Esophagus muscularis mucosa (tissue), 4 donors: ENCODE measurements at places on chromosomes 2 and 18. TPM values are rescaled to one million over a fixed set of nuclear protein-coding genes. Genes with fewer than 3 reads are reported as not detected.

- no peaks in the 10 kb centered on the region for H3K4me1 ChIP-seq
- H3K27ac ChIP-seq: no peak overlapping the region
- H3K36me3 ChIP-seq: no peaks in the 10 kb centered on the region
Observed at GRCh38 chr2:227033471-227034148, 130.4 kb downstream of the COL4A4 start.

DNA sequence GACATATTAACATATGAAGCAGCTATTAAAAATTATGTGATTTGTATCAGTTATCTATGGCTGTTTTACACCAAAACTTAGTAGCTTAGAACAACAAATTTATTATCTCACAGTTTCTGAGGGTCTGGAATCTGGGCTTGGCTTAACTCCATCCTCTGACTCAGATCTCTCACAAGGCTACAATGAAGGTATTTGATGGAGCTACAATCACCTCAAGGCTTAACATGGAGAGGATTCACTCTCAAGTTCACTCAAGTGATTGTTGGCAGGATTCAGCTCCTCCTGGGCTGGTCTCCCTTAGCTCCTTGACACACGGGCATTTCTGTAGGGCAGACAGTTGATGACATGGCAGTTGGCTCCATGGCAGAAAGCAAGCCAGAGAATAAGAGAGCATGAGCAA, 133.0 kb upstream of the SLC14A2 start:
- H3K27ac ChIP-seq: no peak overlapping the region
- no peak overlapping the region for H3K4me3 ChIP-seq
- no peaks in the 10 kb centered on the region for H3K27me3 ChIP-seq
- peaks cover 6% of the 10 kb centered on the region for H3K4me1 ChIP-seq
- no peaks in the 10 kb centered on the region for H3K36me3 ChIP-seq

DNA sequence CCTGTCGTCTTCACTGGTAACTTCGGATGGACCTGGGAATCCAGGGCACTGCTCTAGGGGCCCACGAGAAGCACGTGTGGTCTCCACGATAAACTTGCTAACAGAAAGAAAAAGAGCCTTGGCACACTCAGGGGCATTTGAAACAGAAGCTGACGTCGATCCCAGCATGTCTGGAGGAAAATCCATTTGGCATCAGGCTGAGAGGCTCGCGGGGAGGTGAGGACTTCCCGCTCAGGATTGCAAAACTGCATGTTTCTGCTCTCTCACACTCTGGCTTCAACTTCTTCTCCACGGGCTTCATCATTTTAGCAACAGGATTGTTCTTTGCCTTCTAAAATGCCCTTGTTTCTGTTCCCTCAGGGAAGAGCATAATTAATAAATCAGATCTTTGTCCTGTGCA, 181.7 kb upstream of the COPS8 start:
- H3K4me1 ChIP-seq: no peaks in the 10 kb centered on the region
- H3K4me3 ChIP-seq: no peak overlapping the region
- no peaks in the 10 kb centered on the region for H3K27me3 ChIP-seq
- H3K27ac ChIP-seq: no peak overlapping the region
- DNase-seq: peak; percentile 55

GRCh38 chr18:11040359-11040758, 109.0 kb downstream of the PIEZO2 start:
- no peaks in the 10 kb centered on the region for H3K4me1 ChIP-seq
- no peak overlapping the region for H3K4me3 ChIP-seq
- DNase-seq: no peak
- H3K27me3 ChIP-seq: no peaks in the 10 kb centered on the region

- peak overlapping the region; percentile 26 for H3K27ac ChIP-seq
- H3K27me3 ChIP-seq: no peaks in the 10 kb centered on the region
- H3K4me3 ChIP-seq: no peak overlapping the region
Observed at GRCh38 chr2:109447251-109447661, 166.5 kb downstream of the SEPTIN10 start.

- DNase-seq: no peak
- no peaks in the 10 kb centered on the region for H3K36me3 ChIP-seq
Observed at GRCh38 chr2:9681427-9681817, 50.6 kb upstream of the YWHAQ start.

- peaks cover 7% of the 10 kb centered on the region for H3K4me1 ChIP-seq
- H3K27me3 ChIP-seq: no peaks in the 10 kb centered on the region
- no peak overlapping the region for H3K27ac ChIP-seq
Observed at GRCh38 chr2:233442028-233442310, 87.7 kb downstream of the DGKD start.

DNA sequence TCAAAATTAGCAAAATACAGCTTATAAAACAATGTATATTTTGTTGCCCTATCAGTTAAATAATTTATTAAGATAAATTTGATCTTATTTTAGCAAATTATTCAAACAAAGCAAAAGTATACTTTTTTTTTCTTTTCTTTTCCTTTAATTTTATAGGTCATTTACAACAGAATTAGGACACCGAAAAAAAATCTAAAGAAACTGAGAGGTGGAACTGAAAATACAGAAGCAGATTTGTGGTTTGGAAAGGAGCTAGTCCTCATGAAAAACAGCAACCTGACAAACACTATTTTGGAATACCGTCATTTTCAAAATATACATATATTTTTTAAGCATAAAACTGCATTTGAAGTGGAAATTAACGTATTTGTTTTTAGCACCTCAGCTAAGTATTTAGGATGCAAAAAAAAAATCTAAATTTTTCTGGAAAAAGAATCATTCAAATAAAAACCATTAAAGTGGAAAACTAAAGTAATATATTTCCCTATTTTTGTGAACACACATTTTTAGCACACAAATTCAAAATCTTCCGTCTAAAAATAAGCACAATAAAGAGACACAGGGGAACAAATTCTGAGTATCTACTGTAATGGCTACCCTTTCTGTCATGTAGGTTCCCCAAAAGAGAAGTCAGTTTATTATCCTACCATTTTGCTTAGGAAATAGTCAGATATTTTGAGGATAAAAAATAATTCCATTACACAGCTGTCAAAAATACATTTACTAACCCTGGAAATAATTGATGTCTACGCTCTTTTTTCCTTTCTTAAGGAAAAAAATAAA, 2.7 kb downstream of the CCDC88A start:
- no peaks in the 10 kb centered on the region for H3K27me3 ChIP-seq
- H3K4me3 ChIP-seq: peak overlapping the region; percentile 67
- H3K4me1 ChIP-seq: peaks cover 34% of the 10 kb centered on the region

- H3K4me1 ChIP-seq: no peaks in the 10 kb centered on the region
- H3K27me3 ChIP-seq: no peaks in the 10 kb centered on the region
- H3K4me3 ChIP-seq: no peak overlapping the region
Observed at GRCh38 chr18:61690418-61691138, 202.2 kb downstream of the RNF152 start.

DNA sequence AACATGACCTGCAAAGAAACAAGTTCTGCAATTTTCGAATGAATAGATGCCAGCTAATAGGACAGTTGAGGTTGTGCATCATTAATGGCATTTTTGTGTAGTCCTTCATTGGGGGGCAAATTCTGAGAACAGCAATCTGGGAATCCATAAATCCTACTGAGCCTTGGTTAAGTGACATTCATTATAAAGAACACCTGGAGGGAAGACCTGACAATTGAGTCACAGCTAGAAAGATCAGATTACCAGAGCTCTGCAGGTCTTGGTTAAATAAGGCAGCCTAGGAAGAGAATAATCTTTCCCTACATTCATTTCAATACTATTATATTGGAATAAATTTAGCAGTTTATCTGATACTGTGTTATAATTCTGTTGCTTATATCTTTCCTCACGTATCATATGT, 14.3 kb downstream of the KCNH7 start:
- H3K27me3 ChIP-seq: no peaks in the 10 kb centered on the region
- H3K36me3 ChIP-seq: no peaks in the 10 kb centered on the region
- no peak overlapping the region for H3K4me3 ChIP-seq
- DNase-seq: no peak
- no peak overlapping the region for H3K27ac ChIP-seq
- no peaks in the 10 kb centered on the region for H3K4me1 ChIP-seq

- peak; percentile 87 for DNase-seq
- H3K27me3 ChIP-seq: no peaks in the 10 kb centered on the region
- H3K36me3 ChIP-seq: peaks cover 25% of the 10 kb centered on the region
- H3K27ac ChIP-seq: peak overlapping the region; percentile 89
- H3K4me1 ChIP-seq: peaks cover 32% of the 10 kb centered on the region
- peak overlapping the region; percentile 81 for H3K4me3 ChIP-seq
Observed at GRCh38 chr2:119367472-119368099, 809 bp downstream of the DBI start.

- no peaks in the 10 kb centered on the region for H3K36me3 ChIP-seq
- H3K27ac ChIP-seq: no peak overlapping the region
- no peaks in the 10 kb centered on the region for H3K27me3 ChIP-seq
- no peak for DNase-seq
Observed at GRCh38 chr18:57845605-57846074, 42.5 kb upstream of the ATP8B1 start.

- H3K4me1 ChIP-seq: peaks cover 41% of the 10 kb centered on the region
- no peaks in the 10 kb centered on the region for H3K27me3 ChIP-seq
- H3K27ac ChIP-seq: no peak overlapping the region
- DNase-seq: no peak
- no peaks in the 10 kb centered on the region for H3K36me3 ChIP-seq
- H3K4me3 ChIP-seq: no peak overlapping the region
Observed at GRCh38 chr2:45616658-45617411, 5.8 kb upstream of the SRBD1 start.

DNA sequence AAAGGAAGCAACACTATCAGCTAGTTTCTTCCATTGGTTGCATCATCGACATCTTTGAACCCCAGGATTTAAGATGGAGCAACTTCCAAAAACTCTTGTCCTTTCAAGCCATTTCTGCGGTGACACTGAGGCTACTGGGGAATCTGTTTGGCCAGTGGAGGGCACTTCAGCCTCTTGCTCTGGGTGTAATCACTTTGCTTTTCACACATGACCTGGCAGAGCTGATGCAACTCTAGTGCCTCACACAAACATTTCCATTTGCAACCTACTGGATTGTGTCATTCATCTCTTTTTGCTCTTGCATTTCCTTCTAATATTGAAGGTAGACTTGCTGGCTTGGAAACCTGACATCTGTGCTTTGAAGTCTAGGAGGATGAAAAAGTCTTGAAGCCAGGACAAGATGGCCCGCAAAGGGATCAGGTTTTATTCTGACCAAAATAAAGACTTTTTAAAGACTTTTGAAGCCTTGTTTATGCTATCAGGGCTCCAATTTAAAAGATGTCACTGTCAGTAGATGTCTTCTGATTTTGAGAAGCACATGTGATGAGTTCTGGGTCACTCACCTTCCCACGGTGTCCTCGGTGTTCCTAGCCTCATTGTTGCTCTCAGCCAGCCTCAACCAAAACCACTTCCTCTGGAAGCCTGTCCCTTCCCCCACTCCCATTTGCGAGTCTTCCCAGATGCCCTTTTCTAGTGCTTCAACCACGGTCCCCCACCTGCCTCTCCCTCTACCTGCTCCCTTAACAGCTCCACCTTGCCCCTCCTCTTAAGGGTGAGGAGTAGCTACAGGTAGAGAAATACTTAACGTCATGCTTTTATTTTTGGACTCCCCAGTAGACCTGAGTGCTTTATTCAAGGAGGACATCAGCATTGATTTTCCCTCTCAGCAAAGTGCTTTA, 69.7 kb upstream of the KCNE4 start:
- no peaks in the 10 kb centered on the region for H3K4me1 ChIP-seq
- peak; percentile 80 for DNase-seq
- no peaks in the 10 kb centered on the region for H3K27me3 ChIP-seq
- H3K27ac ChIP-seq: no peak overlapping the region
- H3K36me3 ChIP-seq: no peaks in the 10 kb centered on the region
- H3K4me3 ChIP-seq: no peak overlapping the region

- peak overlapping the region; percentile 42 for H3K4me3 ChIP-seq
- peaks cover 21% of the 10 kb centered on the region for H3K4me1 ChIP-seq
- no peaks in the 10 kb centered on the region for H3K36me3 ChIP-seq
- DNase-seq: peak; percentile 70
- no peaks in the 10 kb centered on the region for H3K27me3 ChIP-seq
Observed at GRCh38 chr2:61670591-61671501, 132.7 kb upstream of the XPO1 start.

DNA sequence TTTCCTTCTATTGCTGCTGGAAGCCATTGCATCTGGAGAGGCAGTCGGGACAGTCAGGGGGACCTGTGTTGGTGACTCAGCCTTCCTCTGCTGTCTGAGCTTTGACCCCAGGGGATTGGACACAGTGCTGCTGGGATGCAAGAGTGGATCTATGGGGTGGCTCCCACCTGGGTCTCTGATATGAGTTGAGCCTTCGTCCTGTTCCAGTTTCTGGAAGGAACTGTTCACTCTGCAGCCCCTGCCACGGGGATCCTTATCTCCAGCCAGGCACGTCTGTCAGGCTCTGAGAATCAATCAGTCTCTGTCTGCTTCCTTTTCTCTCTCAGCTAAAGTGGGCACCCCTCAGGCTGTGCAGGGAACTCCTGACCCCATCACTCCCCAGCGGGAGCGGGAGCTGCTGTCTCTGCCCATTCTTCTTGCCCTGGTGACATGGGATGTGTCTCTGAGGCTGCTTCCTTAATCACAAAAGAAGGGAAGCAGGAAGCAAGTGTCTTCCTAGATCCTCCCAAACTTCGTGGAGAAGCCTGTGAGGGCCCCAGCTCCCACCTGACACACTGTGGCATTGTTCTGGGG, 51.7 kb downstream of the ARHGAP28 start:
- DNase-seq: no peak
- no peaks in the 10 kb centered on the region for H3K36me3 ChIP-seq
- peaks cover 14% of the 10 kb centered on the region for H3K4me1 ChIP-seq

GRCh38 chr2:42846932-42847595, 54.7 kb upstream of the HAAO start:
- H3K27me3 ChIP-seq: no peaks in the 10 kb centered on the region
- no peak overlapping the region for H3K27ac ChIP-seq
- no peak for DNase-seq
- no peaks in the 10 kb centered on the region for H3K36me3 ChIP-seq
- H3K4me3 ChIP-seq: no peak overlapping the region
- peaks cover 8% of the 10 kb centered on the region for H3K4me1 ChIP-seq

DNA sequence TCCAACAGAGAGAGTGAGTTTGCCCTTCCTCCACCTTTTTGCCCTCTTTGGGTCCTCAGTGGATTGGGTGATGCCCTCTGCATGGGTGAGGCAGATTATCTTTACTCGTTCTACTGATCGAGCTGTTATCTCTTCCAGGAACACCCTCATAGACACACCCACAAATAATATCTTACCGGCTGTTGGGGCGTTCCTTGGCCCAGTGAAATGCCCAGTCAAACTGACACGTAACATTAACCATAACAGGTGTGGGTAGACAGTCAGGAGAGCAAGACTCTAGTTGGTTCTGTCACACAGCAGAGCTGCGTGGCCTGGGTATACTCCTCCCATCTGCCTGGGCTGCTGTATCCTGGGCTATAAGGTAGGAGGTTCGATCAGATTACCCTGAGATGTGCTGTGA, 144.1 kb downstream of the AGAP1 start:
- DNase-seq: no peak
- H3K36me3 ChIP-seq: no peaks in the 10 kb centered on the region
- H3K27me3 ChIP-seq: no peaks in the 10 kb centered on the region

The DNAH6 gene
- total RNA-seq: 0.11 TPM

The DQX1 gene
- total RNA-seq: not detected

The TRIM43 gene
- not detected for total RNA-seq

The SOWAHC gene
- total RNA-seq: 56.8 TPM

The GRHL1 gene
- total RNA-seq: 2.9 TPM

The TRMT61B gene
- 11.5 TPM for total RNA-seq

The NYAP2 gene
- 0.26 TPM for total RNA-seq
